Tibial nerve (tissue), 4 donors: ENCODE measurements at places on chromosomes 3 and 15.

GRCh38 chr3:108036984-108037741 lies 53.7 kb downstream of the CD47 start:
- DNase-seq = no peak

DNA sequence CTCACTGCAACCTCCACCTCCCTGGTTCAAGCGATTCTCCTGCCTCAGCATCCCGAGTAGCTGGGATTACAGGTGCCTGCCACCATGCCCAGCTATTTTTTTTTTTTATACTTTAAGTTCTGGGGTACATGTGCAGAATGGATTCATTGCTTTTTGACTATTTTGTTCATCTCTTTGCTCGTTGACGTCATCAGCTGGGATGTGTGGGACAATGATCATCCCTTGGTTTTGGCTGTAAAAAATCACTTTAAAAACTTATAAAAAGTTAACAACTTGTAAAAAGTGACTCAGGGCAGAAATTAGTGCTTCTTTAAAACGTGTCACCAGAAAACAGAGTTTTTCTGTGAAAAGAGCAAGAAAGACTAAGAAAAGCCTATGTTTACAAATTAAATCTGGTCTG lies 37.8 kb downstream of the IGSF10 start:
- no peak for DNase-seq

DNA sequence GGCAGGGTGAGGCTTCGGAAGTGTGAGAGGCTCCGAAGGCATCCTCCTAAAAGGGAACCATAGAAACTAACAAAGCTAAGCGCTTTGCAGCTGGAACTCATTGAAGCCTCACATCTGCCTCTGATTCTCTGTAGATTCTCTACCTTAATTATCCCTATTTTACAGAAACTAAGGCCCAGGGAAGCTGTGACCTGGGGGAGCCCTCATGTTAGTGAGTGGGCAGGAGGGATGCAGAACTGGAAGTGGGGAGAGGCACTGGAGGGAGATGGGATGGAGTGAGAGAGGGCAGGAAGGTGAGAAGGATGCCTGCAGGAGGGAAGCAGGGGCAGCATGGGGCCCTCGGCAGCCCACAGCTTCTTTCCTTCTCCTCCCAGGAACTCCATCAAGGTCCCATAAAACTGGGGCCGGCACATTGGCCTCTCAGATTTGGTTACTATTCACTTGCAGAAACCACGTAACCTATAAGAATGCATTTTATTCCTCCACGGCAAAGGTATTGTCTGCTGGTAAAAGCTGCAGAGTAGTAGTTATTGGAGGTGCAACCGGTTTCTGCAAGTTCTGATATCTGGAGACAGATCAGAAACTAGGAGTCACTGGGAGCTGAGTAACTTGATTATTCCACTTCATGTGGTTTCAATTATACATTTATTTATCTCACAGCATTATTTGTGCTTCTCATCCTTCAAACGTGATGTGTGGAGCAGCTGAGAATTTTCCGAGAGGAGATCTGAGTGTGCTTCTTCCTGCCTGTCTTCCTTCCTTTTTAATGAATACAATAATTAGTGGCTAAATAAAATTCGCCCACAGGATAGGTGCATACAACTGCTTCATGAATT lies 24.0 kb upstream of the CHCHD6 start:
- no peak for DNase-seq

DNA sequence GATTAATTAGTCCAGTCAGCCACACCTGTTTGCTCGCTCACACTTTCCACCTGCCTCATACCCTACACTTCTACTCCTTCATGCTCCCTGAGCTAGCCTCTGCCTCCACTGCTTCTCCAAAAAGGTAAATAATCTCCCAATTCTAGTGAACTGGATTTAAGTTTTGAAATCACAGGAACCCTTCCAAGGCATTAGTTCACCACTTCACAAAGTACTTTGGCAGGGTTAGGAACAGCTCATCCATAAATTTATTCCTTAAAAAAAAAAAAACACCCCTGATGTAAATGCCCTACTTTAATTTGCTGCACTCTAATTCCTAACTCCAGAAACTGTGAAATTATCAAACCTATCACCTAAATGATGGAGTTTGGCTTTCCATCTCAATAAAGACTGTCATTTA lies 58.3 kb downstream of the GADL1 start:
- no peak for DNase-seq

- DNase-seq = no peak
Observed at GRCh38 chr15:29770796-29771195, 51.5 kb downstream of the TJP1 start.

GRCh38 chr15:96561593-96561992 lies 231.1 kb downstream of the NR2F2 start:
- no peak for DNase-seq

DNA sequence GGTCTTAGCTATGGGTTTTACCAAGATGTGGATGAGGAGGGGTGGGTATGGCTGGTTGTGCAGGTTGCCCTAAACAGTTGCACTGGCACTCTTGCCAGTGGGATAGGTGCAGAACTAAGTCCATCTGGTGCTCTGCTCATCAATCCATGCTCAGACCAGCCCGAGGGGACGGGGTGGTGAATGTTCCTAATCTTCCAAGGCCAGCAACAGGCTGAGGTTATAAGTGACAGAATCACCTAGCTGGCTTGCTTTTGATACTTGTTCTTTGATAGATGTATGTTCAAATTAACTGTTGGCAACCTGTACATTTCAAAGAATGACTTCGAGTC lies 53.5 kb upstream of the CCR2 start:
- DNase-seq = no peak
